ENCODE measurements at places on chromosomes 6 and 20.

GRCh38 chr6:17987447-17987696 lies at the start of gene KIF13A:
TSS of gene KIF13A (minus strand) at chr6:17987635. CDS start at chr6:17987463, 172 bp downstream.
- DNase-seq = no peak

DNA sequence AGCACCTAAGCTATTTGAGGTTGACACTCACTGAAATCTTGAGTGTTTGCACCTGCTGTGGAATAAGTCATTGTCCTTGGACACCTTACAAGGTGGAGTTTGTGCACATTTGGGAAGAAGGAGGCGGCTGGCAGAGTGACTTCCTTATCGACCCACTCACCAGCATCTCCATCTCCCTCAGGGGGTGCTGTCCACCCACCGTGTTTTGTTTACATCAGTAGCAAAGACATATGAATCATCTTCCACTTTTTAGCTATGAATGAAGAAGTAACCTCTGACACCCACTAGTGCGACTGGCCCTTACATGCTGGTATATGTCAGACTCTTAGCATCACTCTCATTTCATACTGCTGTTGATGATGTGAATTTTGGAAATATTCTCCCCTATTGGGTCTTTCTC lies 119.5 kb upstream of the SGK1 start:
- no peak for DNase-seq

DNA sequence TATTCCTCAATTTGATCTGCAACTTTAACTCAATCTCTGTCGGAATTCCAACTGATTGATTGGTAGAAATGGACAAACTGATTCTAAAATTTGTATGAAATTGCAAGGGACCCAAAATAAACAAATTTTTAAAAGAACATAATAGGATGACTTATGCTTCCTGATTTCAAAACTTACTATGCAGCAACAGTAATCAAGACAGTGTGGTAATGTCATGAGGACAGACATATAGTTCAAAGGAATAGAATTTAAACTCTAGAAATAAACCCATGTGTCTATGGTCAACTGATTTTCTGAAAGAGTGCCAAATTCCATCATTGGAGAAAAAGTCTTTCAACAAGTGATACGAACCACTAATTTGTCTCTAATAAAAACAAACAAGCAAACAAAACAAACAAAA lies 1320.1 kb upstream of the GJE1 start:
- DNase-seq = no peak

DNA sequence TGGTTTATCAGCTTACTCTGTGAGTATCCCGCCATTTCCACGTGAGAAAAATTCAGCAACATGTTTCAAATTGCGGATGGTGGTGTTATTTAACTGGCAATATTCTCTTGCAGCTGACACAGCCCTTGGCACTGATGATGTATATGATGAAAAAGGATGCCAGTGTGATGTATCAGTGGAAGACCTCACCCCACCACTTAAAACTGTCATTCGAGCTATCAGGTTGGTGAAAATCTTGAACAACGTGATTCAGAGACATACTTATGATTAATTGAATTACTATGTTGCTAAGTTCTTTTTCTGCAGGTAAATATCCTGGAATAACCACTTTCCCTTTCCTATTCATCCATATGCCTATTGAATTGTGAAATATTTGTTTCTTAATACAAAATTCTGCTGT lies 55.7 kb downstream of the KHDC1L start:
- DNase-seq = no peak

DNA sequence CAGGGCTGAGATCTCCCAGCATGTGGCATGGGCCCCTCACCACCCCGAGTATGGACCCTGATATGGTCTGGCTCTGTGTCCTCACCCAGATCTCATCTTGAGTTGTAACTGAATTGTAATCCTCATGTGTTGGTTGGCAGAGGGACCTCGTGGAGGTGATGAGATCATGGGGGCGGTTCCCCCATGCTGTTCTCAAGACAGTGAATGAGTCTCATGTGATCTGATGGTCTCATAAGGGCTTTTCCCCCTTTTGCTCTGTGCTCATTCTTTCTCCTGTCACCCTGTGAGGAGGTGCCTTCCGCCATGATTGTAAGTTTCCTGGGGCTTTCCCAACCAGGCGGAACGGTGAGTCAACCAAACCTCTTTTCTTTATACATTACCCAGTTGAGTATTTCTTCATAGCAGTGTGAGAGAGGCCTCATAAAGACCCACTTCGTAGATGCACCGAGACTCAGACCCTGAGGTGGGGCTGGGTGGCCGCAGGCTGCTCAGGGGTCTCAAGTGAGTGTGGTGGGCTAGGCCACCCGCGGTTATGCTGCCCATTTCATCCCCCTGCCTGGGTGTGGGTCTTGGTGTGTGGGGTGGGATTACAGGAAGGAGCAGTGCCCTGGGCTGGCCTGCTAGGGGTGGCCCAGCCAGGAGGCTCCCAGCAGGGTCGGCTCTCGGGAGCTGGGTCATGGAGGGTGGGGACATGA lies 26.2 kb upstream of the GATA5 start:
- DNase-seq = no peak

DNA sequence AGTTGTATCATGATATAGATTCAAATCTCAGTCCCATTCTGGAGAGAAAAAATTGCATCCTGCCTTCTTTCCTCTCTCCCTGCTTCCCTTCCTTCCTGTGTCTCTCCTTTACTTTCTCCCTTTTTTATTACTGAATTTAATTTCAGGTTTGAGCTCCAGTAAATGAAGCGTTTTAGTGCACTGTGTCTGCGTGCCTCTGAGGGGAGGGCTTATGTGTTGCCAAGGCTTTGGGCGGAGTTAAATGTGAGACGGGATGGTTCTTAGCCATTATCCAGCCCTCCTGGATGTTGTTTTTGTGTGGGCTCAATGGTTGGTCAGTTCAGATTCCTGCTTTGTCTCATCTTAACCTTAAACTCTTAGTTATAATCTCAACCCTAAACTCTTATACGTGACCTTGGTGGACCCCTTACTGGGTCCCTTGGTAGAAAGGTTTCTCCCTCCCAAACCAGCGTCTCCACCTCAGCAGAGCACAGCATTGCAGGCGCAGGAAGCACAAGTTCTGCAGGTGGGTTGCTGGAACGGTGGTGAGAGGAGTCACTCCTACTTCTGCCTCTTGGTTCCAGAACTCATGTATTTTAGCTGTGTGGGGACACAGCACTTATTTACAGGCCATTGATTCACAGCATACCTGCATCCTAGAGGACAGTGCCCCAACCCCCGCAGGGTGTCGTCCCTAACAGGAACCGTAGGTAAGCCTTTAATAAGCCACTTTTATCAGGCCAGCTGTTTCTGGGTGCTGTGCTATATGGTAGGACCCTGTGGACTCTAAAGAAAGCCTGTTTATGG lies 68.5 kb downstream of the DNAH8 start:
- no peak for DNase-seq

DNA sequence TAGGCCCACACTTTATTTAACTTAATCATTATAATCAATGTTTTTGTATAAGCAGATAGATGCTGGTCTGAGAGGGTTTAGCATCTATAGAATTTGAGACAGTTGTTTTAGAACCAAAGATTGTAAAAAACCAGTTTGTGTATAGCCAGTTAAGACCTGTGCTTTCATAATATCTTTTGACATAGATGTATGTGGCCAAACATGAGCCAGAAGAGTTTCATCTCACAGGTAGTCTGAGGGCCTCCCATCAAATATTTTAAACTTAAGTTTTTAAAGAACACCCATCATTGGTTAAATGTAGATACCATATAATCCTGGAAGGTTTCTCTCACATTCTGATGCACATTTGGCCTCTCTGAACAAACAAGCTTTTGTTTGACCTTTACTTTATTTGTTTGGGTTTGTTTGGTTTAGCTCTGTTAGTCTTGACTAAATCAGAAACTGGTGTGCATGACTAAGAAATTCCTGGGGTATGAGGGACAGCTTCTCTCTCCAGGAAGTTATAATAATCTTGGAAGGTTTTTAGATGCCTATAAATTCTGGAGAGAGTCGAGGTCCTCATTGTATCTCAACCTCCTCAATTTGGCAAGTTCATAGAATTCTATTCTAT lies 58.0 kb upstream of the TMEM200A start:
- DNase-seq = peak; percentile 26

DNA sequence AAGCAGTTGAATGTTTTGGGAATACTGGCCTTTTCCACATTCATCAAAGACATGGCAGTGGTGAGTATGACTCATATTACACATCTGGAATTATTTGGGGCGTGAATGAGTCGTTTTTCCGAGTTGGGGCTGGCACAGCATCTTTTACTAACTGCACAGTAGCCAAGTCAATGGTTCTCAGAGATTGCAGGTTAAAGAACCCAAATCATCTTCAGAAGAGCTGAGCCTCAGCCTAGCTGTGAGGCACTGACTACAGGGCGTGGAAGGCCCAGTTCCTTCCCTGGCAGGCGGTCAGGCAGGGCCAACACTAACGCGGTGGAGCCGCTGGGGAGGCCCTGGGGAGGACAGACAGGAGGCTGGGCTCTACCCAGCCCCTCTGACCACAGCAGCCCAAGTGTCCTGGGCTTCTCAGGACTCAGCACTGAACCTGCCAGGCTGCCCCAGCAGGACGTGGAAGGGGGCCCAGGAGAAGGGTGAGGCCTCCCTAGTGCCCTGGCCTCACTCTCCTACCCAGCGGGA lies 20.1 kb upstream of the HELZ2 start:
- DNase-seq = peak; percentile 51

DNA sequence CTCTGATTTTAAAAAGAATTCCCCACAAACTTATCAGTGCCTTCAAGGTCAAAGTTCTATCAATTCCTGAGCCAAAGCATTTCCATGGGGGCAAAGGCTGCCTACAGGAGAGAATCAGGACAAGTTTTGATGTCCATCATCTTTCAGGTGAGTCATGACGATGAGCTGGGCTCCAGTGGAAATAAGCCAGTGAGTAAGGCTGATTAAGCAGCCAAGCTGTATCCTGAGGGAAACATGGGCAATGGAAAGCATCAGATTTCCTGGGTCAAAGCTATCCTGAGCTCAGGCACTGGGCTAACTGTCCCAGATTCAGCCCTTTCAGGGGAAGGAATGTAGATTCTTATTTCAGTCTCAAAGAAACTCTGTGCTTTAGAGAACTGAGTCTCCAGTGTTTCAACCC lies 377.4 kb downstream of the CD109 start:
- no peak for DNase-seq

DNA sequence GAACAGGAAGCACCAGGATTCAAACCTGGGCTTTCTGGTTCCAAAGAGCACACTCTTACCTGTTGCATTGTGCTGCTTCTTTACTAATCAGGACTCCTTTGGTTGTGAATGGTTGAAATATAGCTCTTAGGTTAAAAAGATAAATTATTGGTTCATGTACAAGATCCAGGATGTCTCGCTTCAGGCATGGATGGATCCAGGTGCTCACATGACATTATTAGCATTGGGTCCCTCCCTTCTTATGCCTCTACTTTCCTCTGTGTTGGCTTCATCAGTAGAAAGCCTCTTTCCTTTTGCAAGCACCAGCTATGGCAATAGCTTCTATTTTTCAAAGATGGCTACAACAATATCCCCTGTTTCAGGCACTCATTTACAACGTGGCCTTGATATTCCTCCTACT lies 217.7 kb upstream of the SULF2 start:
- DNase-seq = no peak

- no peak for DNase-seq
Observed at GRCh38 chr20:62548471-62548870, 72.7 kb upstream of the GATA5 start.

DNA sequence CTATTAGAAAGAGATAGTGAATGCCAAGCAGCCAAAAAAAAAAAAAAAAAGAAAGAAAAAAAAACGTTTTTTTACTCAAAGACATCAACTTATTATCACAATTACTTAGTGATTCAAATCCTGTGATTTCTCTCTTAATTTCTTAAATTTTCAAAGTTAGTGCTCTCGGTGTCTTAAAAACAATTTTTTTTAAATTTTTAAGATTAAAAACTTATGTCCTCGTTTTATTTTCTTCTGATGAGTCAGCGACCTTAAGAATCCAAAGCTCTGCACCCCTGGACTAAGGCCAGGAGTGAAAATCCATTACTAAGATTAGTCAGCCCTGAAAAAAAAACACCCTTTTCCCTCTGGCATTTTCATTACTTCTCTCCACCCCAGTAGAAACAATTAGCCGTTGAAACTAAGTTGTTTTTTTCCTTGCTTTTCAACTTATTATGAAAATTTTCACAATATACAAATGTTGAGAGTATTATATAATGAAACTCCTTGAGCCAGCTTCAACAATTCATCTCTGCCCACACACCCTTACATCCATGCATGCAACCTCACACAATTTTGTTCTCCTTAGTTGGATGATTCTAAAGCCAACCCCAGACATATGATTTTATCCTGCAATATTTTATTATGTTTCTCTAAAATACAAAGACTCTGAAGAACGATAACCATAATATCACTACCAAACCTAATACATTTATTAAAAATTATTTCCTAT lies 85.6 kb upstream of the CARMIL1 start:
- DNase-seq = peak; percentile 95

DNA sequence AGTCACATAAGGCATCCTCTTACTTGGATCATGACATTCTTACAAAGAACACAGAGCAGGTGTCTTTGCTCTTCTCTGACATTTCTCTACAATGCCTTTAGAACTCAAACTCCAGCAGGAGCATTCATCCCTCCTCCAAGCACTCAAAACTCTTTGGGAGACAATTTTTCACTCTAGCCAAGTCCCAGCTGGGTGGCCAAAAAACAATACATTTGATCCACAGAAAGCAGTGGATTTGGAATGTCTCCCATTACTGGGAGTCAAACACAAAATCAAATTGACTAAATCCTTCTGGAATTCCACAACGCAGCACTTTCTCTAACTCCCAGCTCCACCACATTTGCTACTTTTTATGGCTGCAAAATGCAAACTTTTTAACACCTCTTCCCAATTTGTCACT lies 108.6 kb upstream of the VGLL2 start:
- no peak for DNase-seq

- peak; percentile 74 for DNase-seq
Observed at GRCh38 chr6:56359201-56359899, 112.0 kb upstream of the COL21A1 start.

DNA sequence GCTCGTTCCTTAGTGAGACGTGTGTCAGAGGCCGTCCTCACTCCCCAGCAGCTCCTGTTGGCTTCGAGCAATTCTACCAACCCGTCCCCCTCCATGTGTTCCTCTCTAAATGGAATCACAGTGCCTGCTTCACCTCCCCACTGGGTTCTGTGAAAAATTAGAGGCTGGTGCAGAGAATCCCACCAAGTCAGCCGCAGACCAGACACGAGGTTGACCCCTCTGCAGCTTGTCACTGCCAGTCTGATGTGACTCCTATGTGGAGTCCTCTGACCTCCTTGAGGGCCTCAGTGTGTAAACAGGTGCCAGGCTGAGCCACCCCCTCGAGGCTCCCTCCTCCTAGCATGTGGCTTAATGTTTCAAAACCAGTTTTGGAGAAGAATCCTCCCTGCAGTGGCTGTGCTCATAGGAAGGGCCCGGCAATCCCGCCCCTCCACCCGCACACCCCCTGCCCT lies 12.6 kb upstream of the IRF4 start:
- no peak for DNase-seq

- DNase-seq = no peak
Observed at GRCh38 chr20:59207742-59208357, 44.2 kb downstream of the ZNF831 start.

Measured in astrocyte of the cerebellum (primary cell).